ENCODE measurements at places on chromosomes 12 and 14.

- no peak for DNase-seq
These were observed 2.9 kb upstream of the AQP6 start for GRCh38 chr12:49969651-49970429.

GRCh38 chr14:58677996-58678395 is 40.2 kb downstream of the DACT1 start:
- peak; percentile 12 for DNase-seq

GRCh38 chr12:29245246-29245645 is 96.2 kb downstream of the FAR2 start:
- no peak for DNase-seq

DNA sequence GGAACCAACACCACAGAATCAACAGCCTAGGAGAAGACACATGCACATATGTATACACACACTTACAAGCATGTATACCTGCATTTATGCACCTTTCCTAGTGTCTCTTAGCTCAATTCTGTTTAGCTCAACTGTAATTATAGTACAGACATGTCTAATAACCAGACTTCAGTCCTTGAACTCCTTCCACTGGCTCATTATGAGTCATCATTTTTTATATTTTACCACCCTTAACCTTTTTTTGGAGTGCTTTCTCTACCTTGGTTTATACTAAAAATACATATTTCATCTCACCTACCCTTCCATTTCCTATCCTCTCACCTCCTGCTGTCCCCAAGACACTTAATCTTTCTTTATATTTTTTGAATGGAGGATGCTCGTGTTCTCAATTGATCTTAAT is 110.4 kb downstream of the ARID2 start:
- no peak for DNase-seq

DNA sequence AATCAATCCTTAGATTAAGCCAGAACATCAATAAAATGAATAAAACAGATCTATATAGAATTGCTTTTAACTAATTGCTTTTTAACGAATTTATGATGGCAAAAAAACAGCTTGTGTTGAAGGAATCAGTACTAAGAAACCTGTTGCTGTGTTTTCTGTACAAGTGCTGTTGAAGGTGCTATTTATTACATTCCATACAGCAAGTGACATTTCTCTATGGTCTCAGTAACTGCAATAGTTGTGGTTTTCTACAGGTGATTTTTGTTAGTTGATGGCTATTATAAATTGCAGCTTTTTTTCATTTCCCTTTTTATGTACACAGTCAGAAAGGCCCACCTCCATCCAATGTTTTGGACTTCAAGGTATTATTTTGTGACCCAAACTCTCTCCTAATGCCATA is 56.6 kb downstream of the SLC2A13 start:
- DNase-seq: no peak

DNA sequence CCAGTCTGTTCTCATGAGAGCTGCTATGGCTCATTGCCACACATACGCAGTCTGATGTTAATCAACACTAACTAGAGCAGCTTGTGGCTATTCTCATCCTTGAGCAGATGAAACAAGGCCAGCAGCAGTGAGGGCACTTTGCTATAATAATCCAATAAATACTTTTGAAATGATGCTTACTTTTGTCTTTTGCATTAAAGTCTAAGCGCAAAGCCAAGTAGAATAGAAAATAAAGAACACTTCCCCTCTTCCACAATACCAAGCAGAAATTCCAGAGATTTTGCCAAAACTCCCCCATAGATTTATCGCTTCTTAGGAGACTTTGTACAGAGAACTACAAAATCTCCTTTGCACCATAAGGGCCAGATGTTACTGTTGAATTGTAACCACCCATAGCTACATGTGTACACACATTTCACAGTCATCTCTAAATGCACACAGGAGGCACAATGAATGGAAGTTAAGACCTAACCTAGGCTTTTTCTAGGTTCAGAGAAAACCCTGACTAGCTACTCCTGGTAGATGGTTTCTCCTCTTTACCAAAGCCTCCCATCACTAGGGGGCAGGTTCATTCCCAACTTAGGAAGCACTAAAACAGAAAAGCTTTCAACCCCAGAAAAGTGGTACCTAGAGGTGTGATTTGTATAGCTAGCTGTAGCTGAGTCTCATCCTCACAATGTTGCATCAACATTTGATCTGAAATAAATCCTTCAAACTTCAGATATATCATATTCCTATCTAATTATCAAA is 119.3 kb downstream of the HMGA2 start:
- DNase-seq: peak; percentile 10

DNA sequence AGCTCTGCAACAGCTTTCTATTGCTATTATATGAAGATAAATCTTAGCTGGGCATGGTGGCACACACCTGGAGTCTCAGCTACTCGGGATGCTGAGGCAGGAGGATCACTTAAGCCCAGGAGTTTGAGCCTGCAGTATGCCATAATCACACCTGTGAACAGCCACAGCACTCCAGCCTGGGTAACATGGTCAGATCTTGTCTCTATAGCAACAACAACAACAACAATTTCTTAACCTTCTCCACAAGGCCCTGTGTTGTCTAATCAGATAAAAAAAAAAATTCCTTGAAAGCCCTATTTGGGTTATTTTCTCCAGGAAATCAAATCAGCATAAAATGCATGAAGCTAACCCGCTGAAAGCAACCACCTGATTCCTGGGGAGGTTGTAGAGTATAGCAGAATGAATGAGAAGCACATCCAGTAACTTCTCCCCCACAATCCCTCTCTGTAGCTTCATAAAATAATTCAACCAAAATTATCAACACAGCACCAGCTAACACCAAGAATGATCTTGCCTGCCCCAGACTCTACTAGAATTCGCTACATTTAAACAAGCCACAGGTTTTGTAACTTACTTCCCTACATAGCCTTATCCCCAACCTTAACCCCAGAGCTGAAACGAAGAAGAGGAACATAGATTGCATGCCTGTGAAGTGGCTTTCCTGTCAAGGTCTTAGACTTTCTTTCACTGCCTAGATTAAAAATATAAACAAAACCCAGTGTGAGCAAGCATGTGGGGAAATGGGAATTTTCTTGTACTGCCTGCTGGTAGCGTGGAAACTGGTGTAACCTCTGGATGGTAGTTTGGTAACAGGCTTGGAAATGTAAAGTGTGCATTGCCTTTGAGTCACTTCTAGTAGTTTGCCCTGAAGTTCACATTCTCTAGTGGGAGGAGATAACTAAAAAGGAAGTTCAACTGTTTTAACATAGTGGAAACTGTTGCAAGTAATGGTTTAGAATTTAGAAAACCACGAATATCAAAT is 6.0 kb upstream of the STK38L start:
- DNase-seq: no peak

GRCh38 chr14:65281991-65282895 is 130.3 kb upstream of the FUT8 start:
- peak; percentile 90 for DNase-seq

DNA sequence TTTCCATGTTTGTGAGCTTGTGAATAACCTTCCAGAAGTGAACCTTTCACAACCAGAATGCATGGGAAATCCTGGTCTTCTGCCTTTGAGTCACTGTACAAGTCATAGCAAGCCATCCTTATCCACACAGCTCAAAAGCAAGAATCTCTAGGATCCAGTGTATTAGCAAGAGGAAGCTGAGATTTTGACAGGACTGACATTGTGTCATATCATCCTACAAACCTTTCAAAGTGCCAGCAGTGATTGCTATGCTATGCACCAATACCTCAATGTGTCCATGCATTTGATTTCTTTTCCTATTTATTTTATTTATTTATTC is 13.5 kb upstream of the NRDE2 start:
- no peak for DNase-seq

DNA sequence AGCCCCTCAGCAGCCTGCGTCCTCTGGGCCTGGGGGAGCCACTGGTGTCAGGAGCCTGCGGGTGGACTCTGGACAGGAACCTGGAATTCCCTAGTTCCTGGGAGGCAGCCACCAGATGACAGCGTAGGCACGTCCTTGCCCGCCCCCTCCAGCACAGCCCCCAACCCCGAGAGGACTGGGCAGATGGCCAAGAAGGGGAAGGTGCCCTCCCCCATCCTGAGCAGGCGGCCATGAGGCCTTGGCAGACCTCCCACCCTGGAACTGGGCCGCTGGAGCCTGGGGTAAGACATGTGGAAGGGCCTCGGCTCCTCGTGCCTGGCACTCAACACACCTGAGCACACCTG is 60.4 kb upstream of the FBRSL1 start:
- DNase-seq: no peak

GRCh38 chr12:48001505-48002413 is 2.5 kb downstream of the COL2A1 start:
- peak; percentile 71 for DNase-seq

GRCh38 chr14:74697543-74697942 is 15.3 kb downstream of the AREL1 start:
- peak; percentile 79 for DNase-seq

GRCh38 chr14:84533791-84534190 is 996.2 kb upstream of the FLRT2 start:
- DNase-seq: no peak

DNA sequence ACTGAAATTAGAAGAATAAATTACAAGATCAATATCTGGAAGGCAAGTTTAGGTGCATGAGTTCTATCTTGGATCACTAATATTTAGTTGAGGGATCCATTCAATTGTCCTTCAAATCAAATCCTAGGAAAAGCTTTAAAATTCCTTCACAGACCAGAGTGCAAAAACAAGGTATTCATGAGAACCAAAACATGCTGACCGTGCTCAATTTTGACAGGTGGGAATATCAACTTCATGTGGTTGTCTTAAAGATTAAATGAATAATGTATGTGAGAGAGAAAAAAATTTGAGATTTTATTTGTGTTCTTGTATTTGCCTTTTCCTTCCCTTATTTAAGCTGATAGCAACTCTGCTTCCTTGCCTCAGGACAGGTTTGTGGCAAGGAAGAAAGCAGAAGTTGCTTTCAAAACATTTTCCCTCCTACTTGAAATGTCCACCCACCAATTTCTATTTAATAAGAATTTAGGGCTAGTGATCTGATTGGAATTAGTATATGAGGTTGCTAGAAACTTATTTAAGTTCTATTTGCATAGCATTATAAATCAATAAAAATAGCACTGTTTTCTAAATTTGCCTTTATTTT is 4.9 kb upstream of the PPP1R12A start:
- DNase-seq: no peak

GRCh38 chr12:118921761-118922160 is 59.6 kb upstream of the SRRM4 start:
- no peak for DNase-seq

- DNase-seq: no peak
These were observed 29.2 kb downstream of the RPH3A start for GRCh38 chr12:112820796-112821195.
